ENCODE measurements at places on chromosomes 4 and X.

DNA sequence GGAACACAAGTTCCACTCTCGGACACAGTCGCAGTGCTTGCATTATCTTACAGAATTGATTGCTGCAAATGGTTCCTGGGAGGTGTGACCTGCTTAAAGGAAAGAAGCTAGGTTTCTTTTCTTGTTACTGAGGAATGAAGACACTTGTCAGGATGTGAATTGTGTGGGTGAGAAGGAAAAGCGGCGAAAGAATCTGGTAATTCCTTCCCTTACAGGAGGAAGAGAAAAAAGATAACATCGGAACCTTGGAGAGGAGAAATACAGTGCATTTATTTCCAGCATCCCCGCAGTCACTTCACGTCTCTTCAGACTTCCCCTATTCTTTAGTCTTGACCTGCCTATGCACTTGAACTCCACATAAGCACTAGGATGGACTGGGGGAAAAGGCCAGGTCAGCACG, 389 bp upstream of the CCSER1 start:
- DNase-seq, result no peak

DNA sequence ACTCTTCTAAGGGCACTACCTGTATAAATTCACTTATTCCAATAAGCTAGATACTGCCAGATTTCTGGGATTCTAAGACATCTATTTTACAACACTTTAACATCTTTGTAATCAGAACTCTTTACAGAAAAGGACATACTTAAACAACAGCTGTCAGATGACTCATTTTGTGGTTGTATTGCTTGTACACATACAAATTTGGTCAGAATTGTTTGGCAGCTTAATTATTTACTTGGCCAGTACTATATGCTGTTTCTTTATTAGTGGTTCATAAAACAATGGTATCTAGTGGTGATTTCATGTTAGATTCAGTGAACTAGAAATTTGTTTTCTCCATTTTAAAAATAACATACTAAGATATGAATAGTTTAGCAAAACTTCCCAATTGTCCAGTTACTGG, 27.2 kb downstream of the PALLD start:
- no peak for DNase-seq

DNA sequence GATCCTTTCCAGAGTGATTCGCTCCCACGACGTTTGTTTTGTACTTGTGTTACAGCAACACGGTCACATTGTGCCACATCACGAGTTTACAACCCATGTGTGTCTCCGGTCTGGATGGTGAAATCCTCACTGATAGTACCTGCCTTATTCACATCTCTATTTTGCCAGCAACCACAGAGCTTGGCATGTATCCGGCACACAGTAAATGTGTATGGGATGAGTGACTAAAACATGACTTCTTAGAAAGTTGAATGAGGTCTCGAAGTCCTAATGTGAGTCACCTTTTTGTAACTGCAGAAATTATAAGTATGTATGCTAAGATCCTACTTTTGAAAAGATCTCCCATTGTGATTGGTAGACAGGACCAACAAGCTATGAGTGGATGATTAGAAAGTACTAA, 7.5 kb downstream of the STOX2 start:
- DNase-seq, result no peak

DNA sequence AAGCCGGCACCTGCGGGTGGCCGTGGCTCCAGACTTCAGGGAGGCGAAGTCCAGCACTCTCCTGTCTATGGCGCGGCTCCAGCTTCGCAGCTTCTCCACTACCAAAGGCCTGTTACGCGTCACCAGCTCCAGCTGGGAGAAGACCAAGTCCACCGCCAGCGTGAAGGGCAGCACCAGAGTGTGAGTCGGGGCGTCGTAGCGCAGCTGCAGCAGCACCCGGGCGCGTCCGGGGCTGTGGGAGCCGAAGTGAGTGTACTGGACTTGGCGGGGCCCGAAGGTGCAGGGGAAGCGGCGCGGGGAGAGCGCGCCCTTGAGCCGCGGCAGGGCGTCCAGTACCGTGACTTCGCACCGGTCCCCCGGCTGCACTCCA, 444 bp downstream of the FREM3 start:
- no peak for DNase-seq

- DNase-seq, result no peak
Observed at GRCh38 chr4:81503586-81503985, 31.9 kb upstream of the RASGEF1B start.

DNA sequence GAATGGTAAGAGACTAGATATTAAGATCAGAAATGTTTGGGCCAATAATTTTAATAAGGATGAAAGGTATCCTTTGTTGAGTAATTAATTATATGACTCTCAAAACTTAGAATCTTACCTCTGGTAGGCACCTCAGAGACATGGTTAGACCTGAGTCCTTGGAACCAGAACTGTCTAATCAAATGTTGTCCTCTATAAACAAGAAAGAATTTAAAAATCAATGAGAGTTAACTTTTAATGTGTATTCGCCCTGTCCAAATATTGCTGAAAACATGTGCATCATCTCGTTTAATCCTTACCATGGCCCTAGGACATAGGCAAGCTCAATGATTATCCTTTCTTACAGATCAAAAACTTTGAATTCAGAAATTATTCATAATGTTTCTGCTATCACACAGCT, 24.0 kb upstream of the NUDT11 start:
- no peak for DNase-seq

DNA sequence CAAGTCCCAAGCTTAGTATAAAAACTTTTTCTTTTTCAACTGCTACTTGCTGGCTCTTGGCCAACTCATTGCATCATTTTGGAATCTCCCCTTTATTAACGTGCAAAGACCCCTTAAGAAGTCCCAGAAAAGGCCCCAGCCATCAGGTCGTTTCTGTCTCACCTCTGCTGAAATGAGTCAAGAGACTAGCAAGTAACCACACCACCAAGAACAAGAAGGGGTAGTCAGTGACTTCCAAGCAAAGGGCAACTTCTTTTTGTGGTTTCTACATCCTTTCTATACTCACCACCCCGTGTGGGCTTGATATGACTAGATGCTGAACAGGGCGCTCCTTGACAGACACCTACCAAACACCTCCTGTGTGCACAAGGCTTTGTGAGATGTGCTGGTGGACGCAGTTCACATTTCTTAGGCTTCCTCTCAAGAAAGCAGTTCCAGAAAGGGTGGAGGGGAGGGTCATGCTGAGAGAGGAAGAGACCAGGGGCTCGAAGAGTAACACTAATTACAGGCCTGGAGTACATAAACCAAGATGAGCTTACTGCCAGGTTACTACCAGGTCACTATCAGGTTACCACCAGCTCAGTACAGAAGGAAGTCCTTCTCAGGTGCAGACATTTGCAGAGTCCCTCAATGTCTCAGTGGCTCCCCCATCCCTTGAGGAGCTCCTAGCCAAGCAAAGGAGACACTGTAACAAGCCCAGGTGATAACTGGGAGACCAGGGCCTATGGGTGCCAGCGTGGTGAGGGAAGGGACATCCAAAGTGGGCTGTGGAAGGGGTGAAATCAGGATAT, 19.3 kb downstream of the JAKMIP1 start:
- DNase-seq, result no peak

- DNase-seq, result no peak
Observed at GRCh38 chrX:119168104-119168503, 40.5 kb upstream of the KIAA1210 start.

GRCh38 chr4:67691328-67691727, 9.6 kb downstream of the UBA6 start:
- DNase-seq, result no peak

DNA sequence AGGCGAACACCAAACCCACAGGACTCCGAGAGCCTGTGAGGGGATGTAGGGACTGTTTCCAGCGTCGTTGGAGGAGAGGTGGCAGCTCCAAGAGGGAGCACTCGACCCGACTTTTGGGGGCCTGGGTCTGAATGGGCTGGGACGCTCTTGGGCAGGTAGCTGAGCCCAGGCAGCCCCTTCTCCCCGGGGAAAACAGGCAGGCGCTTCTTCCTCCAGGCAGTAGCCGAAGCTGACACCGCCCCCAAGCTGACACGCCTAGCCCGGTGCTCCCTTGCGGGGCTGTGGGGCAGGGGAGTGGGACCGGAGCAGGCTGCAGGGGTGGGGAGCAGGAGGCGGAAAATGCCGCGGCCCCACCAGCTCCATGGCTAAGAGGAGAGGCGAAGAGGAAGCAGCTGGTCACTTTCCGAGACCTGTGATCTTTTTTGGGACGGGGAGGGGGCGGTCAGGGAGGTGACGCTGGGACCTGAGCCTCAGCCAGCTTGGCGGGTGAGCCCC, 4.2 kb downstream of the NKX1-1 start:
- no peak for DNase-seq

DNA sequence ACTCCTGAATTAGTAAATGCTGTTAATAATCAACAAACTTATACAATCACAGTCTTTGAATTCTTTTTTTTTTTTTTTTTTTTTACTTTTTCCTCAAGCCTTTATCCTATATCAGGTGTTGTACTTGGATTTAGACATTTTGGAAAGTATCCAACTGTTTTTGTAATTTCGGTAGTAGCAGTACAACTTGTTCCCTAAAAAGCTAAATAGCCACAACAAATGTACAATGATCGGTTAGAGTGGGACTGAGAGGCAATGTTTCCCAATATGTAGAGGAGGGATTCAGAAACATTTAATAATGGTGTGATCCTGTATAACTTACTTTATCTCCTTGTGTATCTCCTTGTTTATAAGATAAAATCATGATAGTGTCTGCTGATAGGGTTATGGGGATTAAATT, 343.1 kb downstream of the GRID2 start:
- no peak for DNase-seq

DNA sequence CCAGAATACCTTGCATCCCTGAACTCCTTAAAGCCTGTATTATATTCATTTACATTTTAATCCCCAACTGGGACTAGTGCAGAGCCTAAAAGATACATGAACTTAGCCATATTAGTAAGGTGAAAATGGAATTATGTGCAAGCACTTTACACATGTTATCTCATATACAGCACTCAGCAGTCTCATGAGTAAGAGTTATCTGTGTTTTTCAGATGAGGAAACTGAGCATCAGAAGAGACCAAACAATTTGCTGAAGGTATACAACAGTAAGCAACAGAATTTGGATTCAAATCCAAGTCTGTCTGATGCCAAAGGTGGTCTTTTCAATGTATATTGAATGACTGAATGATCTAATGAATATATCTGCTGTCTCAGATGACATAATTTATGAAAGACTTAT, 12.3 kb downstream of the ATP7A start:
- no peak for DNase-seq

DNA sequence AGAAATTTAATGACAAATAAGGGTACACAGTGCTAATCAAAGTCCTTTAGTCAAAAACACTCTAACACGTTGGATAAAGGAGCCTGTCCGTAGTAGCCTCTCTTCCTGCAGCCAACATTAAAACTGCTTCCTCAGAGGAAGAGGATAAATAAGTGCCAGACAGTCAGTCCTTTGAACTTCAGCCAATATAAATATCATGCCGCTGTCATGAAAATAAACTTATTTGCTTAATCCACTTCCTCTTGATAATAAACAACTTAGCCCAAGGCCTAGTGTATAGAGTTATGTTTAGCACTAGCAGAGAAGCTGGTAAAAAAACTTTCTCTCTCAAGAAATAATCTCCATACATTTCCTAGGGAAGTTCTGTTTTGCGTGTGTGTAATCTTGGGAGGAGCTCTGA, 196.7 kb downstream of the HS3ST1 start:
- no peak for DNase-seq

DNA sequence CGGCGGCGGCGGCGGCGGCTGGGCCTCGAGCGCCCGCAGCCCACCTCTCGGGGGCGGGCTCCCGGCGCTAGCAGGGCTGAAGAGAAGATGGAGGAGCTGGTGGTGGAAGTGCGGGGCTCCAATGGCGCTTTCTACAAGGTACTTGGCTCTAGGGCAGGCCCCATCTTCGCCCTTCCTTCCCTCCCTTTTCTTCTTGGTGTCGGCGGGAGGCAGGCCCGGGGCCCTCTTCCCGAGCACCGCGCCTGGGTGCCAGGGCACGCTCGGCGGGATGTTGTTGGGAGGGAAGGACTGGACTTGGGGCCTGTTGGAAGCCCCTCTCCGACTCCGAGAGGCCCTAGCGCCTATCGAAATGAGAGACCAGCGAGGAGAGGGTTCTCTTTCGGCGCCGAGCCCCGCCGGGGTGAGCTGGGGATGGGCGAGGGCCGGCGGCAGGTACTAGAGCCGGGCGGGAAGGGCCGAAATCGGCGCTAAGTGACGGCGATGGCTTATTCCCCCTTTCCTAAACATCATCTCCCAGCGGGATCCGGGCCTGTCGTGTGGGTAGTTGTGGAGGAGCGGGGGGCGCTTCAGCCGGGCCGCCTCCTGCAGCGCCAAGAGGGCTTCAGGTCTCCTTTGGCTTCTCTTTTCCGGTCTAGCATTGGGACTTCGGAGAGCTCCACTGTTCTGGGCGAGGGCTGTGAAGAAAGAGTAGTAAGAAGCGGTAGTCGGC, 528 bp downstream of the FMR1 start:
- DNase-seq, result no peak

DNA sequence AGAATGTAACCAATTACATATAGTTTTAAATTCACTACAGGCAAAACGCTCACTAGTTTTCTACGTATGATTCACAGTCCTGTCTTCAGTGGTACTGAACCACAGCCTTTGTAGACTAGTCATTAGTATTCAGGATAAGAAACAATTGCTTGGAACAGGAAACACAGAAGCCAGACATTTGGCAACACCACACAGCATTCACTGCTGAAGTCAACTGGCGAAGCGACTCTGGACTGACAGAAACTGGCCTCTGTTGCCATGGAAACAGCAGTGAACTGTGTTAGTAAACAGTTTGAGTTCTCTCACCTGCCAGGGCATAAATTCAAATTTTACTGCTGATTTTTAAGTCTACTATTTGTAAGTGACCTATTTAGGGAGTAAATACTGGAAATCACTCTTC, 57.6 kb downstream of the MAPK10 start:
- DNase-seq, result no peak

- no peak for DNase-seq
Observed at GRCh38 chr4:105186701-105187161, 40.1 kb downstream of the TET2 start.

GRCh38 chrX:119455264-119455663, 13.0 kb upstream of the SLC25A5 start:
- DNase-seq, result no peak

DNA sequence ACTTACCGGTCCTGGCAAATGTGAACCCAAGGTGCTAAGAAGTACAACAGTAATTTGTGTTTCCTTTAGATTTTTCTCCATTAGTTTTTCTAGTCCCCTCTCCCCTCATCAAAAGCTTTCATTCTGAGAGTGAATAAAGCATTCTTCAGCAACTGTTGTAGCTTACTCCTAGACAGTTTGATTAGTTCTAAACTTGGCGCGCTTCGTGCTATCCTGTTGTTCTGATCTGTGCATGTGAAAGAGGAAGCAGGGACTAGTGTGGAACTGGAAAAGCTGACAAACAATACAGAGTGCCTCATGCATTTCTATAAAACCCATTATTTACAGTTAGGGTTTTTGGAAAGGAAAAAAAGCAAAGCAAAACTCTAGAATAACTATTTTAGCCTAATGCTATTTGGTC, 556.9 kb upstream of the SLIT2 start:
- no peak for DNase-seq

GRCh38 chr4:189001283-189001970, 862.2 kb downstream of the TRIML1 start:
- DNase-seq, result no peak

Data from stimulated activated CD4-positive, alpha-beta T cell treated with anti-CD3 and anti-CD28 coated beads, TNF-alpha, amount 100 ng/mL, for 48 hours (primary cell).